ENCODE measurements at places on chromosomes 13 and 19. TPM values are rescaled to one million over a fixed set of nuclear protein-coding genes. Genes with fewer than 3 reads are reported as not detected.

Gene ZNF560
- total RNA-seq, result not detected

Gene SERTAD3
- total RNA-seq, result 70.0 TPM

Gene RNF225
- 1.3 TPM for total RNA-seq

GRCh38 chr13:74273581-74273980 lies 139.4 kb upstream of the KLF12 start:
- no peak for DNase-seq

DNA sequence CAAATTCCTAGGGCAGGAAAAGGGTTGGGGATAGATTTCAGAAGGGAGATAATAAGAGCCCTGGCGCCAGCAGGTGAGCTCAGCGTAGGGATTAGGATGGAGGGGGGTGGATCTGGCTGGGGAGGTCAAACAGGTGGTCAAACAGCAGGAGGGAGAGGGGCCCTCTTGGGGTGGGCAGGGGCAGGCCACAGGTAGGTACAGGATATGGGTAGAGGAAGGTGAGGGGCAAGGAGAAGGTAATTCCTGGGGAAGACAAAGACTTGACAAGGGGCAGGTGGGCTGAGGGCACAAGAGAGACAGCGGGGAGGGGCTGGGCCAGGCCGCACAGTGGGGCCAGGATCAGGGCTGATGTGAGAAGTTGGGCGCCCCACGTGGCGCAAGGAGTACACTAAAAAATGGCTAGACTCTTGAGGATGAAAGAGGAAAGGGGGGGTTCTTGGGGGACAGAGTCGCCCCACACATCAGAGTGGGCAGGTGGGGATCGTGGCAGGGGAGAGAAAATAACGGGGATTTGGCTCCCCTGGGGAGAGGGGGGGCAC lies 713 bp downstream of the KRI1 start:
- DNase-seq, result no peak

DNA sequence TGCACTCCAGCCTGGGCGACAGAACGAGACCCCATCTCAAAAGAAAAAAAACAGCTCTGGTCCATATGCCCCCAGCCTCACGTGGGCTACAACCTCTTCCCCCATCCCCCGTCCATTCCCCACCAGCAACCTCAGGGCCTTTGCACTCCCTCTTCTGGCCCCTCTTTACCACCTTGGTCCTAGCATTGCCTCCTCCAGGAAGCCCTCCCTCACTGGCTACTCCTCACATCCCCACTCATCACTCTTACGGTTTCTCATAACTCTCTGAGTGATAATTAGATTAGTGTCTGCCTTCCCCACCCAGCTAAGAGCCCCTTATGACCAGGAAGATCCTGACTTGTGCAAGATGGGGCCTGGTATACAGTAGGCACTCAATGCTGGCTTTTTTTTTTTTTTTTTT lies 30.8 kb downstream of the IL12RB1 start:
- no peak for DNase-seq

- no peak for DNase-seq
Measured at GRCh38 chr19:5298471-5298901, 42.1 kb downstream of the PTPRS start.

DNA sequence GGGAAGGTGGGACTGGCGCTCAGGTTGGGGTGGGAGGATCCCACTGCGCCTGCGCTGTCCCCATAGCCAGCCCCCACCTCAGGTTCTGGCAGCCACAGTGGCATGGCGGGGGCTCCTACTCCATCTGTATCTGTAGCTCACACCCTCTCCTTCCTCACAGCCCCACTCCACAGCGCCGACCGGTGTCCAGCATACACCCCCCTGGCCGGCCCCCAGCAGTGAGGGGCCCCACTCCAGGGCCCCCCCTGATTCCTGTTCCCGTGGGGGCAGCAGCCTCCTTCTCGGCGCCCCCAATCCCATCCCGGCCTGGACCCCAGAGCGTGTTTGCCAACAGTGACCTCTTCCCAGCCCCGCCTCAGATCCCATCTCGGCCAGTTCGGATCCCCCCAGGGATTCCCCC lies 6.0 kb downstream of the TMED1 start:
- no peak for DNase-seq

GRCh38 chr19:48461982-48462655 lies 6.7 kb downstream of the KCNJ14 start:
- DNase-seq, result no peak
